ENCODE measurements at places on chromosomes 1 and 21.

DNA sequence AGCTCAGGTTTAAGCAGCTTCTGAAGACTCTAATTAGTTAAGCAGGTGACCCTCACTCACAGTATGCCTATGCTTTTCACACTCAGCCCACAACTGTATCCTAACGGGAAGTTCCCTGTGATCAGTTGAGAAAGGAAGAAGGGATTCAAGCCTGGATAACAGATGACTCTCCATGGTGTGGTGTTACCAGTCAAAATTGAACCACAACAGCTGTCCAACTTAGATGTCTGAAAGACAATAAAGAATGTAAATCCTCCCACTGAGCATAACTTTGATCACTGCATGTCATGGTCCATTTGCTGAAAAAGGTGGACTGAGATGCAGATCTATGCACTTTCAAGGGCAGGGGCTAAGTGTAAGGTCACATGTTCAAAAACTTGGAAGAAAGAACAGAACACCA, 32.3 kb upstream of the DIPK1A start:
- H3K27me3 ChIP-seq: no peaks in the 10 kb centered on the region
- H3K4me3 ChIP-seq: no peak overlapping the region
- no peak for DNase-seq
- H3K36me3 ChIP-seq: no peaks in the 10 kb centered on the region

DNA sequence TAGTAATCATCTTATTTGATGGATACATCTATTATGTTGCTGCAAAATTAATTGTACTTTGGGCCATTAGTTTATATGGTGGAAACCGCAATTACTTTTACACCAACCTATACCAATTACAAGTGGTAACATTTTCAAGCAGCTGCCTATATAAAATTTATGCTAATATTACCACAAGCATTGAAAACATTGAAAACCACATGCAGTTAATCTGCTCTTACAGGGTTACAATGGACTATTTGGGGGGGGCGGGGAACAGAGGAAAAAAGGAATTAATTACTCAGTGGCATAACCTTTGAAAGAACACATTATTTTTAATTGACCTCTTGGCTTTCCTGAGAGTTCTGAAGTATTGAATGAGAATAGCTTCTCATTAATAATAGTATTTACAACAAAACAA, 1793.2 kb downstream of the NCAM2 start:
- no peak overlapping the region for H3K4me3 ChIP-seq
- no peak overlapping the region for H3K27ac ChIP-seq
- H3K36me3 ChIP-seq: no peaks in the 10 kb centered on the region
- no peaks in the 10 kb centered on the region for H3K4me1 ChIP-seq

GRCh38 chr1:240351690-240352089, 260.0 kb downstream of the FMN2 start:
- no peak for DNase-seq
- no peaks in the 10 kb centered on the region for H3K4me1 ChIP-seq
- H3K36me3 ChIP-seq: no peaks in the 10 kb centered on the region
- H3K4me3 ChIP-seq: no peak overlapping the region

GRCh38 chr1:155966135-155966534, 12.2 kb downstream of the ARHGEF2 start:
- no peak overlapping the region for H3K4me3 ChIP-seq
- peaks cover 52% of the 10 kb centered on the region for H3K36me3 ChIP-seq
- no peak for DNase-seq
- peaks cover 53% of the 10 kb centered on the region for H3K4me1 ChIP-seq

- H3K4me1 ChIP-seq: peaks cover 3% of the 10 kb centered on the region
- DNase-seq: no peak
- no peaks in the 10 kb centered on the region for H3K36me3 ChIP-seq
- H3K4me3 ChIP-seq: no peak overlapping the region
These were observed 58.7 kb upstream of the WDR26 start for GRCh38 chr1:224493269-224493668.

Measured in thyroid gland (tissue), 4 donors.